Esophagus mucosa (tissue), 1 donor: ENCODE measurements at places on chromosomes 5 and 9. TPM values are rescaled to one million over a fixed set of nuclear protein-coding genes. Genes with fewer than 3 reads are reported as not detected.

DNA sequence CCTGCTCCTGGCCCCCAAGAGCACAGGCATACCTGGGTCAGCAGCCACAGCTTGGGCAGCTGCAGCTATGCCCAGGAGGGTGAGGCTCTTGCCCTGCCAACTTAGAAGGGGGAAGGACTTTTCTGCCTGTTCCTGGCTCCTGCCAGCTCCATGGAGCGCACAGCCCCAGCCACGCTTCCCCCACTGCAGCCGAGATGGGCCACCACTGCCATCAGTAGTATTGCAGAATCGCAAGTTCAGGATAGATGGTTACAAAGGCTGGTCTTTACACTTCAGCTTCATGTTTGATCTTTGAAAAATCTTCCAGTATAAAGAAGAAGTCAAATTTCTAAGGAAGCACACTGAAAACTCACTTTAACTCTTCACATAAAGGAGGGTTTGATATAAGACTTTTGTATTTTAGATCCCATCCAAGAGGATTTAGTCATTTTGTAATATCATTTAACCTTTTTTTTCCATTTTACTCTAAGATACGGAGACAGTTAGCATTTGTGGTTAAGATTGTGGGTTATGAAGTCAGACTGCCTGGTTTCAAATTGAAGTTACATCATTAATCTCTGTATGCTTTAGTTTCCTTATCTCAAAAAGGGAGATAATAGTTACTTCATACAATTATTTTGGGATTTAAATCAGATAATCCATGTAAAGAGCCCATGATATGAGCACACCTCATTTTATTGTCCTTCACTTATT, 81.8 kb downstream of the NLN start:
- ATAC-seq: no peak

DNA sequence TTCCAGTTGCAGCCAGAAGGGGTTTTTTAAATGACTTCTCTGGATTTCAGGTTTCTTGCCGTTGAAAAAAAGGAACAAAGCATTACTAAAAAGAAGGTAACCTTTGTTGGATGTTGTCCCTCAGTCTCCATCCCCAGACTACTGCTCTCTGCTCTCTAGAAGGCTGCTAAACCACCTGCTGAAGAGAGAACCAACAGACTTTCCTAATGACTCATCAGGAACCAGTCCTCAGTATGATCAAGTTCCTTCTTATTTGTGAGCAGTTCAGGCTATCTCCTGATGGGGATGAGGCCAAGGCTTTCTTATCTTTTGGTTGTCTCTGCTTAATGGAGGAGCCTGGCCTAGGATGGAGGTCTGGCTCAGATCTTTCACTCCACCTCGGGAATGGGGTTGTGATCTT, 4.1 kb downstream of the KIF4B start:
- no peak for ATAC-seq

- no peak for ATAC-seq
Measured at GRCh38 chr5:170821257-170821800, 37.8 kb downstream of the GABRP start.

DNA sequence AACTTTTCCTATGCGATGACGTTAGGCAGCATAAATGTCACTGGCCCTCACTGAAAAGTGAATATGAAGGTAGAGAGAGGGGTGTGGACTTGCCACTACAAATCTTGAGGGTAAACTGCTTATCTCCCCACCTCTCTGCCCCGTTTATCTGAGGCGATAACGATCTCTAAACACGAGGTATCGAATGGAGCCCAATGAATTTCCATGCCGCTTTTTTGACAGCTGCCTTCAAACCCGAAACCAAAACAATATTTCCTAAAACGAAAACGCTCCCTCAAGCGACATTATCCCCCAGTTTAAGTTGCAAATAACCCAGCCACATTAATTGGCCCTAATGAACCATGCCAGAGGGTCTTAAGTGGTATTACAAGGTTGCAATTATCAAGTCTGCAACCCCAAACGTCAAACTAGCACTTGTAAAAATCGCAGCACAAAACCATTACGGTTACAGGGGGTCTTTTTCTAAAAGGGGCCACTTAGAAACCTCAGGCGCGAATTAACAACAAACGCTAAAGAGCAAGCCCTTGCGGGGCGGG, 1.4 kb downstream of the NR3C1 start:
- no peak for ATAC-seq

GRCh38 chr5:14853685-14854084, 17.9 kb downstream of the ANKH start:
- ATAC-seq: no peak

- no peak for ATAC-seq
Measured at GRCh38 chr5:2182020-2182419, 299.3 kb upstream of the IRX4 start.

- ATAC-seq: no peak
Measured at GRCh38 chr9:34337403-34337802, 8.0 kb downstream of the NUDT2 start.

DNA sequence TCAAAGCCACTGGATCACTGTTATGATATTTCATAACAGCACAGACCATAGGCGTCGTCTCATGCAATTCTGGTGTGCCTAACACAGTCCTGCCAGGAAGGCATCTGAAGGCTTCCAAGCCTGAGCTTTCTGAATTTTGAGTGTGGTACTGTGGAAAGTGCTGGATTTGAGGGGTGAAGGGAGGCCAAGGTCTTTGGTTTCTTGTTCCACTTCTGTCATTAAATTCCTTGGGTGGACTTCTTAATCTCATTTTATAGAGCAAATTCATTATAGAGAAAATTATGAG, 441.3 kb upstream of the PIK3R1 start:
- ATAC-seq: no peak

DNA sequence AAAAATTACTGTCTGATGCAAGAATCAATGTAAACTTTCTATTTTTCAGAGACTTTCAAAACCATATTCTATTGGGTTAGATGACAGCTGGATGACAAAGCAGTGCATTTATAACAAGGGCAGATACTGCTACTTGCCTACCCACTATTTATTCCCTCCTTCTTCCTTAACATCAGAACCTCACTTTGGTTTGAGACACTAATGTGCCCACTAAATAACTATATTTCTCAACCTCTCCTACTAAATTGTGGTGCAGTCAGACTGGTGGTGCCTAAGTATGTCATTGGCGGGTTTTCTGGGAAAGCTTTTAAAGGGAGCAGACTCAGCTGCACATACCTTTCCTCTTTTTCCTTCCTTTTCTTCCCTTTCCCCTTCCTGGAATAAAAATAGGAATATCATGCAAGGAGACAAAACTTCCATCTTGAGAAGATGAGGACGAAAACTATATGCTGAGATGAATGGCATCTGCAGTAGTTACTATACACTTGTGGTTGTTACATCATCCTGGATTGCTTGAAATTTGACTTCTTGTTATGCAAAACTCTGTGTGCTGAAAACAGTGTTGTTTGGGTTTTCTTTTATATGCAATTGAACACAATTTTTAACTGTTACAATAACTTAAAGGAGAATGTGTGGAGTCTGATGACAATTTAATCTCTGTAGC, 43.8 kb downstream of the PRR16 start:
- no peak for ATAC-seq

DNA sequence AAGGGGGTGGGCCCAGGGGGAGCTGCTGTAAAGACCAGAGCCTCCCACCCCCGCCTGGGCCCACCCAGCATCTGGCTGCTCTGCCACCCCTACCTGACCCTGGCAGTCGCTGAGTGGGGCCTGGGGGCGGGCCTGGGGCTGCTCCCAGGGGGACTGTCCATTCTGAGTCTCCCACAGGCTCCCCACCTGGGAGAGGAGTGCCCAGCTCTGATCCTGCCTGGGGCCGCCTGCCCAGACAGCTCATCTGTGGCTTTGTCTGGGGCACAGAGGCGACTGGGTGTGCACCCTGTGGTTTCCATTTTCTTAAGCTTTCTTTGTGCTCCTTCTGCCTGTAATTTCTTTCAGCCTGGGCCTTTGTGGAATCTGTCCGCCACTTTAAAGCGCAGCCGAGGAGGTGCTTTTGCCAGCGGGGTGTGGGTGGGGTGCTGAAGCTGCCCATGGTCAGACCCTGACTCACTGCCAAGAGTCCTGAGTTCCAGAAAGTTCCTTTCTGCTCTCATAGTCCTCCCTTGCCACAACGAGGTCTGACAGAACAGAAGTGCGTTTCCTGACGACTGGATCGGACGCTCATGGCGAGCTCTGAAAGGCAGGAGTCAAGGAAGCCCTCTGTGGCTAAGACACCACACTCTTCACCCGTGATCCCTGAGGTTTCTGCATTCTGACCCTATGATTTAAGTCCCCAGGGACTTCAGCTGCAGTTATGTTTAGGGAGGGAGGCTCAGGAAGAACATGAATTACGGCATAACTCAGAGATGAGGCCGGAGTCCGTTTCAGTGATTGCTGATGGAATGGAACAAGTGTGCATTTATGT, 225.0 kb downstream of the FANCC start:
- peak; percentile 74 for ATAC-seq

- ATAC-seq: no peak
Measured at GRCh38 chr5:81513473-81513872, 119.5 kb upstream of the ACOT12 start.

GRCh38 chr5:155475318-155475717, 461.8 kb downstream of the KIF4B start:
- ATAC-seq: no peak

DNA sequence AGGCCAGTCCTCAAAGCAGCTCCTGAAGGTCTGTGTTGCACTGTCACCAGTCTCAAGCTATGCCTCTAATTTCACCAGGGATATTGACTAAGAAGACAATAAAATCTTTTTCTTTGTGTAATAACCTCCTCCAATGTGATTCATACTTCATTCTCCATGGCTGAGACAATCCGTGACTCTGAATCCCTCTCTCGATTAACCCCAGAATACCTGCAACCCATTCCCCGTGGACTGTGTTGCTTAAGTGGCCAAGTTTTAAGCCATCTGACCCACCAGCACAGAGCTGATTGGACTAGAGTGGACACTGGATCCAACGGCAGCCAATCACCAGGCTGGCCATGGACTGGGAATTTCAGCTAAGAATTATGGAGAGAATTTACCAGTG, 5.4 kb upstream of the CCIN start:
- ATAC-seq: no peak

- ATAC-seq: no peak
Measured at GRCh38 chr5:124053340-124053739, 541.4 kb downstream of the CSNK1G3 start.

GRCh38 chr9:72526901-72527800, 5.7 kb downstream of the TMC1 start:
- peak; percentile 83 for ATAC-seq

- ATAC-seq: no peak
Measured at GRCh38 chr5:82359272-82359671, 81.1 kb upstream of the RPS23 start.

- no peak for ATAC-seq
Measured at GRCh38 chr9:126397056-126397455, 70.4 kb downstream of the MVB12B start.

DNA sequence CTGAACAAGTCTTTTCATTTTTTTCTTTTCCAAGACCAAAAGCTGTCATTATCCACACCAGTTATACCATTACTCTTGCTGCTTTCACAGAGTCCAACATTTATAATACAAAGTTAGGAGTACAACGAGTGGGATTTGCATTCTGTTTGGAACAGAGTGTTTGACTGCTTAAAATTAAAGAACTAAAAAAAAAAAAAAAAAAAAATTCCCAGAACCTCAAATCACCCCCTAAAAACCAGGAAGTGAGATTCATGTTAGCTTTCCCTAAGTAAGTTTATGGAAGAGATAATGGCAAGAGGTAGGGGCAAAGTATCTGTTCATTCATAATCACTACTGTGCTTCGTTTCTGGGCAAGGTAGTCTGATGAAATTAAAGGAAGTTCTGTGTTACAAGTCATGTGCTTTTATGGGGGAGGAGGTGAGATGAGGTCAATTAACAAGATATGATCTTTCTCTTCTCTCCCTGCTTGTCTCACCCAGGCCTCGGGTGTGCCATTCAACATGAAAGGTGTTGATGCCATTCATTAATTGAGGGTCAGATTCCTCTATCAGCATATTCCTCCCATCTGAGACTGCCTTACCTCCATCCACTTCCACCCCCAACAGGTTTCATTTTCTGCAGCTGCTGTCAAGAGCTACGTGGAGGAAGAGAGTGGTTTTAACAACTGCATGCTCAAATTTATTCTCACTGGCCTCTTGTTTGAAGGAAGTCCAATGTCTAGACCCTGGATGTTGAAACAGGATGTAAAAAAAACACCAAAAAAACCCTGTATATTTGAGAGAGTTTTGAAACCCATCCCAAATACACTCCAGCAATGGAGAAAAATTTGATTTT, 58.1 kb downstream of the MARCHF3 start:
- ATAC-seq: peak; percentile 35

DNA sequence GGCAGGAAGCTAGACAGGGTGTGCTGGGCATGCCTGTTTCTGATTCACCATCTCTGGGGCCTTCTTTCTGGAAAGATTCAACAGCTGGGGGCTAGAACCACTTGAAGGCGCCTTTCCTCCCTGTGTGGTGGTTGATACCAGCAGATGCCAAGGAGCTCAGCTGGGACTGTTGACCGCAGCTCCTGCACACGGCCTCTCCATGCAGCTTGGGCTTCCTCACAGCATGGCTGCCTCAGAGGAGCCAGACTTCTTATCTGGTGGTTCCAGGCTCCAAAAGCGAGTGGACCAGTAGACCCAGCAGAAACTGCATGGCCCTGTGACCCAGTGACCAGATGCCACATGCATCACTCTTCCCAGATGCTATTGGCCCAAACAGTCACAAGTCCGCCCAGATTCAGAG, 74.7 kb upstream of the COL5A1 start:
- no peak for ATAC-seq

GRCh38 chr5:106408570-106408969, 1262.2 kb downstream of the EFNA5 start:
- no peak for ATAC-seq

DNA sequence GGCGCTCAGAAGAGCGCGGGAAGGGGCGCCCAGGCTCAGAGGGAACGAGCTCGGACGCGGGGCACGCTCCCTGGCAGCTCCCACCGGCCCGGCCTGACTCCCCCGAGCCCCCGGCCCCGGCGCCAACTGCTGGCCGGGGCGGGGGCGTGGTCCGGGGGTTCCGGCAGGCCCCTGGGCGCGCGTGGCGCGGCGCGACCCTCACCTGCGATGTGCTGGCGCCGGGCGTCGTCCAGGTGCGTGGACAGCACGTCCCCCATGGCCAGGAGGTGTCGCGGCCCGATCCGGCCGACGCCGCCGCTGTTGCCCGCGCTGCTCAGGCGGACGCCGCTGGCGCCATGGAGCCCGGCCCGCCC, 43.5 kb upstream of the STXBP1 start:
- no peak for ATAC-seq

DNA sequence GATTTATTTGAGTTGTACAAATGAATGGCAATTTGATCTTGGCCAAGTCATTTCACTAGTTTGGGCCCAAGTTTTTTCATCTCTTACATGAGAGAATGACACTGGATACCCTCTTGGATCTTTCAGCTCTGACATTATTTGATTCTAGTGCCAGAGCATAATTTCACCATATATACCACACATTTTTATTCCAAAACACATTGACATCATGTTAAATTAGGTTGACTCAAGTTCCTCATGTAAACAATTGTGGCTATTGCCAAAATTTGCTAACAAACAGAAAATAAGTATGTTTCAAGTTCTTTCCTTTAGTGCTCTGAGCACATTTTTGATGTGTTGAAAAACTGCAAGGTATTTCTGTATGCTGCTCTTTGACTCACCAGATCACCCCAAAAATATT, 375.8 kb downstream of the ZNF608 start:
- ATAC-seq: no peak

Gene RASEF
- 8.1 TPM for total RNA-seq

Gene ADAM19
- 2.2 TPM for total RNA-seq

Gene PTPN3
- total RNA-seq: 11.0 TPM

Gene PDGFRB
- total RNA-seq: 11.5 TPM

Gene TEX53
- not detected for total RNA-seq

Gene MACIR
- total RNA-seq: 3.6 TPM

Gene ARAP3
- total RNA-seq: 3.3 TPM

Gene IGIP
- total RNA-seq: 2.6 TPM

Gene LMNB1
- 34.1 TPM for total RNA-seq

Gene TMEM171
- total RNA-seq: 6.3 TPM

Gene SEC61B
- 75.8 TPM for total RNA-seq
